ENCODE measurements at places on chromosomes 3 and 15.

DNA sequence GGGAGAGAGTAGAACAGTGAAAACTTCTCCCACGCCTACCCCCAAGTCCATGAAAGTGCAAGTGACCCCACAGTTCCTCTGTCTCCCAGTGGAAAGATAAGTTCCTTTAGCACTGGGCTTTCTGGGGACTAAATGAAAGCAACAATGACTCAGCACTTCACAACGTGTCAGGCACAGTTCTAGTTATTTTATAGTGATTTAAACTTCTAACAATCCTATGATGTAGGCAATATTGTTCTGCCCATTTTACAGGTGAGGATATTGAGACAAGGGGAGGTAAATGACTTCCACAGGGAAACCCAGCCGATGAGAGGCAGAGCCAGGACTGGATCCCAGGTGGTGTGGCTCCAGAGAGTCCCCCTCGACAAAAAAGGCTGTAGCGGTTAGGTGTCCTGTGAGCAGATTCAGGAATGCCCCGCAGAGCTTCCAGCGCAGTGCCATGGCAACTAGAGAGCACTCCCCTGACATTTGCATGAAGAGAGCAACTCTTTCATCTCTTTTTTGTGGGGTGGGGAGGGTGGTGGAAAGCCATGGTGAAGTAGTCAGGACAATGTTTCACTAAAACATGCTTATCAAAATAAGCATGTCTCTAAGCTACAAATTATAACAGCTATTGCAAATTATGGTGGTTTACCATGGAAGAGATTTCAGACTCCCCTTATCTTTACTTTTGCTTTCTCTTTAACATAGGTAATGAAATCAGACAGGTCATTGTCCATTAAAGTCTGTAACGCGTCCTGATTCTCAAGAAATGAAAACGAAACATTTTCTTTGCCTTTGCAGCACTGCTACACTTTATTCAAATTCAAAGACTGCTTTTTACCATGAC, 62.1 kb downstream of the NR2F2 start:
- DNase-seq, result no peak

DNA sequence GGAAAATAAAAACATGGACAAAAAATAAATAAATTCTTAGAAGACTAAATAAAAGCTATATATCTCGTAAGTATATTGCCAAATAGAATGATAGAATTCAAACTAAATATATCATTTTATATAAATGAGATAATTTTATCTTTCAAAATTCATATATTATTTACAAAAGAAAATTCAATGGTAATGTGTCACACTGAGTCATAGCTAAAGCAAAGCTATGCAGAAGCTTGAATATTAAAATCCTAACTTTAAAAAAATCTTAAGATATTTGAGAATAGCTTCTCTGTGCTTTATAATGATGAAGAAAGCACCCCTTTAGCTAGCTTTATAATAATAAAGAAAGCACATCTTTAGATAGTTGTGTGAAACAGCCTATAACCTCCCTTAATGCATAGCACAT, 1010.8 kb downstream of the OTOL1 start:
- no peak for DNase-seq

DNA sequence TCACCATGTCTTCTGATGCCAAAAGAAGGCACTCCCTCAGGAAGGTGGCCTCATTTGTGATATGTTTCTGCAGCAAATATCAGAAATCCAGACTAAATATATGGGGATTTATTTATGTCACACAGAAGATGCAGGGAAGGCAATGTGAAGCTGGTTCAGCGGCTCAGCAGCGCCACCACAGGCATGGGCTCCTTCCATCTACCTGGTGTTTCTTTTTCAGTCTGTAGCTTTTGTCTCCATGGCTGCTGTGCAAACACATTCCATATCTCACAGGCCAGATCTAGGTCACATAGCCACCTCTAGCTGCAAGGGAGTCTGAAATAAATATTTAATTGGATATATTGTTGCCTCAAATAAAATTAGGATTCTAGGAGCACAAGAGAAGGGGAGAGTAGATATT, 502.1 kb upstream of the IL12A start:
- DNase-seq, result no peak

GRCh38 chr15:47652328-47652727, 65.0 kb upstream of the SEMA6D start:
- DNase-seq, result no peak

DNA sequence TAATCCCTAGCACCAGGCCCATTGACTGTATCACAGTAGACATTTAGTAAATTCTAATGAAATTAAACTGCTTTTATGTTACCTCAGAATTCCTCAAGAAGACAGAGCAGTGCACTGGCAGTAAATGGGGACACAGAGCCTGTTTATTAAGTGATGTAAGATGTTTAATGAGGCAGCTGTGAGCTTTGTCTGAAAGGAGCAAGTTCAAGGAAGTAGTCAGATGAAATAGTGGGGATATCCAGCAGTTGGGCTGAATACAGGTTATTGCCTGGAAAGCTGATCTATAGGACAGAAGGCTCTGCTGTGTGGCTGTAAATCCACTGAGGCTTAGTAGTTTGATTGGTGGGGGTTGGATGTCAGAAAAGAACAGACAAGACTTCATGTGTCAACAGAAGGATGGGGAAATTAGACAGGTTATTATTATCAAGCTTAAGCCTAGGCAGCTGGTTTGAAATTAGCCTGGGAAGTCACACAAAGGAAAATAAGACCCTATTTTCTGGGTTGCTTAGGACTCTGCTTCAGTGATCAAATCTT, 62.2 kb downstream of the PFN2 start:
- no peak for DNase-seq

DNA sequence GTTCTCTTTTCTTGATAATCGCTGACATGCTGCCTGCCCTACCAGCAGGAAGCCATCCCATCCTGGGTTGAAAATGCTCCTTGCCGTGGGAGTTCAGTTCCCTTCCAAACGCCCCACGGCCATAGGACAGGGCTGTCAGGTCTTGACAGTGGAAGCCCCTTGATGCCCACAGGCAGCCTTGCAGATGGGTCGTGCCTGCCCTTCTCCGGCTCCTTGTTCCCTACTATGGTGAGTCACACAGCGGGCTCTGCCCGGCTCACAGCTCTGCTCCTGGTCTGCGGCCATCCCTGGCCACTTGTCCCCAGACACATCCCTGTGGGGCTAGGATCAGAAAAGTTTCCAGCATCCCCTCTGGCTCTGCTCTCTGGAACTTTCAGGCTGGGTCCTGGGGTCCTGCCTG, 6.2 kb upstream of the APBA2 start:
- DNase-seq, result no peak

DNA sequence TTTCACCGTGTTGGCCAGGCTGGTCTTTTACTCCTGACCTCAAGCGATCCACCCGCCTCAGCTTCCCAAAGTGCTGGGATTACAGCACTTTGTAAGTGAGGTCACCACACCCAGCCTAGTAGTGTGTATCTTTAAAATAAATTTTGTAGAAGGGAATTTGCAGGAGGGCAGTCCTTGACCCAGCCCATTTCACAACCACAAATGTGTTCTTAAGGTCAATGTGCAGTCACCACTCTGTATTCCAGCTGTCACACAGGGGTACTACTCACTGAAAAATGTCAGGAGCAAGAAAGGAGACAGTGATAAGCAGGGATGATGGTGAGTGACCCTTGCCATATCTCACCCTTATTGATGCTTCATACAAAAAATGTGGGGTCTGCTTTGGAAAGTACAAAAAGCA, 98.5 kb downstream of the FRMD5 start:
- DNase-seq, result no peak

DNA sequence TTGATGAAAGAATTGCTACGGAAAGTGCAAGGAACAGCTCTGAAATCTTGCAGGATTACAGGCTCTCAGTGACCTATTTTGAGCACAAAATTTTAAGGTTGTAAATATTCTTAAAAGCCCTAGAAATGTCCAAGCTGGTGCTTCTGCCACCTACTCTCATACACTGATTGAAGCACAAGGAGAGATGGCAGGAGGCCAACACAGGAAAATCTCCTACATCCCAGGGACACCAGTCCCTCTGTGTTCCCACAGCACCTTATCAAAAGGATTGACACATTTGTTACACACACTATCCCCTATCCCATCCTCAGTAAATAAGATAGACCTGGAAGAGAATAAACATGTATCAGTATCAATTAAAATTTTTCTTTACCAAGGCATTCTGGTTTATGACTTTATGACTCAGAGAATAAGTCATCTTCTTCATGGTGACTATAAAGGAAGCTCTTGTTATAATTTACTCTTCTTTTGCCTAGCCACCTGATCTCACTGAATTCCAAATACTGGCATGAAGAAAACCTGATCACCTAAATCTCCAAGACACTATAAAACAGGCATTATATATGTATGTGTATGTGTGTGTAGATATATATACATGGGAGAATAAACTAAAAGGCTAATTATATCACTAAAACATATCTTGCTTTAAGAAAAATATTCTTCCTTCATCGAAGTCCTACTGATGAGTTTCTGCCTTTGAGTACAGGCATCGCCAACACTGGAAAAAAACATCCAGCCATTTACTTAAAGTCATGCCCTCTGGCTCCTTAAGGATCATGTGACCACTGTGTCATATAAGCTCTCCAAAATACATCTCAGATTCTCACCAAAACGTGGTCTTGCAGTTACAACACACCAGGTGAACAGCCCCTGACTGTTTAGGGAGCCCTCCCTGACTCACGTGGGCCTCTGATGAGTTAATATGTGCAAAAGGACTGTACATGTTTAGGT, 208.1 kb upstream of the NR2F2 start:
- no peak for DNase-seq

DNA sequence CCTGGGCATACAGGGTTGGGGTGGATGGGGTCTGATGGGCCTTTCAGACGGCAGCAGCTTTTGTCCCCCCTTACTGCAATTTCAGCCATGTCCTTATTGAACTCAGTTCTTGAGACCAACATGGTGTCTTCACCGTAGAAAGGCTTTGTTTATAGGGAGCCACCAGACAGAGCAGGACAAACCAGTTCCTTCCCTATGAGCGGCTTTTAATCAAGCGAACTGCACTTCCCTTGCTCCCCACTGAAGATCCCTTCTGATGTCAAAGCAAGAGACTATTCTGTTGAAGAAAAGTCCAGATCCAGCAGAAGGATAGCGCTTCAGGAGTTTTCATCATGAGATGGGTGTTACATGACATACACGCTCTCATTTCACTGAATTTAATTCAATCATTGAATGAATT, 100.4 kb downstream of the CD47 start:
- DNase-seq, result no peak

- no peak for DNase-seq
Measured at GRCh38 chr3:169246158-169246557, 417.4 kb downstream of the MECOM start.

DNA sequence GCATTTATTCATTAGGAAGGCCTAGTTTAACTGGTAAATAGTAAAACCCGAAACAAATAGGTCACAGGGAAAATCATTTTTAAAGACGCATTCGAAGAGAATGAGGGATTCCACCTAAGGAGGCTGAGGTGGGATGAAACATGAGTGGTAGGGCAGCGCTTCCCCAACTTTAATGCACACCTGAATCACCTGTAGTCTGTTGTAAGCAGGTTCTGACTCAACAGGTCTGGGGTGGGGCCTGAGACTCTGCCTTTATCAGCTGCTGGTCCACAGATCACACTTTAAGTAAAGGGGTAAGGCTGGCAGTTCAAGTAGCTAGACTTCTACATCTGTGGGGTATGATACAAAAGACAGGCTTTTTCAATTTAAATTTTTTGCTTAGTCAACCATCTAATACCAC, 223.5 kb upstream of the UBE2E2 start:
- DNase-seq, result no peak

DNA sequence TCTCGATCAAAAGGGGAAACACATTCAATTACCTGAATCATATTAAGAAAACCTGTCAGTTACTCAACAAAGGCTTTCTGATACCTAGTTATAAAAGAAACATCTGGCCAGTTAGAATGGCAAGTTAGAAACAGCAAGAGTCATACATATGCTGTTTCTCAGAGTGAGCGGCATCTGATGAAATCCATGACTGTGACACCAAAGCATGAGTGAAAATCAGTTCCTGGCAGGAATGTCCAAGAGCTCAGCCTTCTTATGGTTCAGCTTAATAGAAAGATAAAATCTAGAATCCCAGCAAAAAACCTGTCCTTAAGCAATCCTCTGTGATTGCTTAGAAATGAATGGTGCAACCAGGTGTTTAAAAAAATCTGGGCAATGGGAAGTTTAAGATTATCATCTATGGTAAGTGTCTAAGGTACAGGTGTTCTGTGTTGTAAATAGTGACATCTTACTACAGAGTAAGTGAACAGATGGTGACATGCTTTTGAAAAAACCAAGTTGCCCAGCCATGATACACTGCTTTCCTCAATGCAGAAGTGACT, 18.8 kb downstream of the B4GALT4 start:
- no peak for DNase-seq

DNA sequence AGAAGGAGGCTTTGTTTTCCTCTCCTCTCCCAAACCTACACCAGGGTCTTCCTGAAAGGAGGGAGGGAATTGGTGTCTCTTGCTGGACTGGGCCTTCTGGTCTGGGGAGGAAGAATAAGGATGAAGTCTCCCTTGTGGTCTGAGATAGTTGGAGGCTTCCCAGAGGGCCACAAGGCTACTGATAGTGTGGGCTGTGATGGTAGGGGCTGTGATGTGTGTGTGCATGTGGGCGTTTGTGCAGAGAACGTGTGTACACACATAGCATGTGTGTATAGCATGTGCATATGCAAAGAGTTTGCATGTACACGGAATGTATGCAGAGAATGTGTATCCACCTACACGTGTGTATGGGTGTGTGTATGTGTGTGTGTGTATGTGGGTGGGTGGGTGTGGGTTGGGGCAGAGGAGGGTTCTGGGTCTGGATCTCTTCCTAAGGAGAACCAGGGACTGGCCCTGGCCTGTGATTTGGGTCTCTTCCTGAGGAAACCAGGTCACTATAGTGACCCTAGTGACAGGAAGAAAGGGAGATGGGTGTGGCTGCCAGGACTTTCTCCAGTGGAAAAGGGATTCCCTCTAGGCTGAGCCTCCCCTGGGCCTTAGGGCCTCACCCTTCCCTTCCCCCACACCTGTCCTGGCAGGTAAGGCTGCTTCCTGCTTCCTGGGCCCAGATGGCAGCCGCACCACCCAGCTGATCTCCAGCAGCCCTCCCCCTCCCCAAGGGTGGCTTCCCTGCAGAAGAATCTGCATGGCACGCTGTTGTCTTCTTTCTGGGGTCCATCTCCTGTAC, 1.7 kb downstream of the FLNB start:
- DNase-seq, result no peak

GRCh38 chr3:192687488-192688152, 39.7 kb downstream of the FGF12 start:
- DNase-seq, result no peak
